ENCODE measurements at places on chromosomes 1 and 21.
A peak's percentile ranks its signal among the peaks of the same experiment; 100 is the strongest.

- no peak for DNase-seq
These were observed 55.6 kb downstream of the COQ8A start for GRCh38 chr1:226995365-226996332.

GRCh38 chr21:37614351-37614875 is 247.8 kb downstream of the DYRK1A start:
- no peak for DNase-seq

GRCh38 chr1:184965944-184966860 is 8.1 kb downstream of the NIBAN1 start:
- no peak for DNase-seq

DNA sequence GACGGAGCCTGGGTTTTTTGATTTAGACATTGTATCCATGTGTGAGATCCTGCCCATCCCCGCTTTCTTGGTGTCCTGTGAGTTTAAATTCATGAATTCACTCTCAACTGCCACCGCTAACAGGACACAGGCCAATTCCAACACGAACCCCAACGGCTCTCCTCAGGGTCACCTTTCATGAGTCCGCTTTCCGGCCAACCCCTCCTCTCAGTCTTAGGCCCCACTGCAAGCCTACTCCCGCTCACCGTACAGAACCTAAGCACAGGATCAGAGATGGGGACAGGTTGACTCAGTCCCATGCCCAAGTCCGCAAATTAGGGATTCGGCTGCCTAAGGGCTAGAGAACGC is 238 bp upstream of the SCP2 start:
- DNase-seq, result no peak

DNA sequence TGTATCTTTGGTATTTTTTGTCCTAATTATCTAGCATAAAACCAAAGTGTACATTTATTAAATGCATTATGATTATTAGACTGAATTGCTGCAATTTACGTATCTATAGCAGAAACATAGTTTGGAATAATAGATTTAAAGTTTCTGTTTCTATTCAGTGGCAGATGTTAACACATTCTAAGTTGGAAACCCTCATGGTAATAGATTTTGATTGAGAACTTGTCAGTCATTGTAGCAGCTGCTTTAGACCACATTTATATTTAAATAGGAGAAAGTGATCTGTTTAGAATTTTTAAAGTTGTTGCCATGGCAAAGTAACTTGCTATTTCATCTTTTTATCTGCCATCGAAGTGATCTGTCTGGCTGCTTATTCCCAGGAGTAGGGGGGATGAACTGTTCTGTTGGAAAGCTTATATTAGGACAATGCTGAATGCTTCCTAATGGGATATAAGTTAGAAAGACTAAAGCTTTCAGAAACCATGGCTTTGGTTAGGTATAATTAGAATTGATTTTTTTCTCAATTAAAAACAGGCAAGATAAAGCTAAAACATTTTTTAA is 61.6 kb downstream of the HS2ST1 start:
- DNase-seq, result no peak

DNA sequence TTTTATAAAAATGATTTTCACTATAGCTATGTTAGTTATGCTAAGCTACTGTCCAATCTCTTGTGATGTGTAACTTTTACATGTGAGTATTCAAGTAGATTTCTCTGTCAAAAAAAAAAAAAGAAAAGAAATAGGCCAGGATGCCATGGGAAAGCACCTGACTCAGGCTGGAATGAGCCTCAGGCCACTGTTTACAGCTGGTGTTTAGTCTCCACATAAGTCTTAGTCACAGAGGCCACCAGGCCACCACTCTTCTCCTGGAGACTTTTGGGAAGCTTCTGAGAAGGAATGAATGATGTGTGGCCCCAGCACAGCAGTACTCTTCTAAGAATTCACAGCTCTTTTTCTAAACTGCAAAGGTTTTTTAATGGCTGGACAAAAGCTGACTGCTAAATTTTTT is 48.9 kb downstream of the CHML start:
- no peak for DNase-seq

DNA sequence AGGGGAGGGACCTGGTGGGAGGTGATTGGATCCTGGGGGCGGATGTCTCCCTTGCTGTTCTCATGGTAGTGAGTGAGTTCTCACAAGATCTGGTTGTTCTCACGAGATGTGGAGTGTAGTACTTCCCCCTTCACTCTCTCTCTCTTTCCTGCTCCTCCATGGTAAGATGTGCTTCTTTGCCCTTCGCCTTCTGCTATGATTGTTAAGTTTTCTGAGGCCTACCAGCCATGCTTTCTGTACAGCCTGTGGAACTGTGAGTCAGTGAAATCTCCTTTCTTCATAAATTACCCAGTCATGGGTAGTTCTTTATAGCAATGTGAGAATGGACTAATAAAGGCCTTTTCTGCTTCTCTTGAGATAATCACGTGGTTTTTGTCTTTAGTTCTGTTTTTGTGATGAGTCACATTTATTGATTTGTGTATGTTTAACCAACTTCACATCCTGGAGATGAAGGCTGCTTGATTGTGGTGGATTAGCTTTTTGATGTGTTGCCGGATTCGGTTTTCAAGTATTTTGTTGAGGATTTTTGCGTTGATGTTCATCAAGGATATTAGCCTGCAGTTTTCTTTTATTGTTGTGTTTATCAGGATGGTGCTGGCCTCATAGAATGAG is 45.5 kb downstream of the RABGAP1L start:
- peak; percentile 24 for DNase-seq

- no peak for DNase-seq
These were observed 4.6 kb downstream of the LRP8 start for GRCh38 chr1:53323316-53323715.

- no peak for DNase-seq
These were observed 17.6 kb upstream of the MAPKAPK2 start for GRCh38 chr1:206666954-206667665.

GRCh38 chr1:204299814-204300365 is 59.8 kb downstream of the PLEKHA6 start:
- no peak for DNase-seq

- DNase-seq, result no peak
These were observed 90.6 kb upstream of the SIM2 start for GRCh38 chr21:36608041-36608896.

GRCh38 chr1:3577711-3578432 is 33.4 kb downstream of the MEGF6 start:
- no peak for DNase-seq

DNA sequence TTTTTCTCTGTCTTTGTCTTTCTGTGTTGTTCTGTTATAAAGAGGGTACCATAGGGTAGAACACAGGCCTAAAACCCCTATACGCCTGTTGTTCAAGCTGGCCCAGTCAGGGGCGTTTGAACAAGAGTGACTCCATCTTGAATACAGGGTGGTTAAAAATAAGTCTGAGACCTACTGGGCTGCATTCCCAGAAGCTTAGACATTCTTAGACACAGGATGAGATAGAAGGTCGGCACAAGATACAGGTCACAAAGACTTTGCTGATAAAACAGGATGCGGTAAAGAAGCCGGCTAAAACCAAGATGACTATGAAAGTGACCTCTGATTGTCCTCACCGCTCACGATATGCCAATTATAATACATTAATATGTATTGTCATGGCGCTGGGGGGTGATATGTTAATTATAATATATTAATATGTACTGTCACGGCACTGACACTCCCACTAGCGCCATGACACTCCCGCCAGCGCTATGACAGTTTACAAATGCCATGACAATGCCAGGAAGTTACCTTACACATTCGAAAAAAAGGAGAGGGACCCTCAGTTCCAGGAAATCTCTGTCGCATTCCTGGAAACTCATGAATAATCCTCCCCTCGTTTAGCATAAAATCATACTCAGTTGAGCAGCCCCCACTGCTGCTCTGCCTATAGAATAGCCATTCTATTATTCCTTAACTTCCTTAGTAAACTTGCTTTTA is 58.5 kb upstream of the KLHDC7A start:
- DNase-seq, result no peak

GRCh38 chr1:107430540-107431228 is 289.8 kb downstream of the NTNG1 start:
- DNase-seq, result peak; percentile 74

- no peak for DNase-seq
These were observed 429.6 kb downstream of the PLPP3 start for GRCh38 chr1:56149761-56150160.

DNA sequence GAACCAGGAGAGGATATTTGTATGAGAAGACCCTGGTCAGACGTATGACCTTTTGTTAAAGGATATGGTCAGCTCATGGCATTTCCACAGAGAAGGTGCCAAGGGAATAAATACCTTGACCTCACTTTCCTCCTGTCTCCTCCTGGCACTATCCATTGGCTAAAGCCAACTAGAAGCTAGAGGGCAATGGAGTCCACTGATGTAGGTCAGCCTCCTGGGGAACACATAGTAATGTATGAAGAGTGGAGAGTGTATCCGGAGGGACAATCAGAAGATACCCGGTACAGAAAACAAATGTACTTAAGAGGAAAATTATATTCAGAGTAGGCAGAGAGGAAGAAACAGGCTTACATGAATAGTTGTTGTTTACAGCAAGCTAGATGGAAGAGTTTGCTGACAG is 698 bp upstream of the NTMT2 start:
- DNase-seq, result no peak

- DNase-seq, result peak; percentile 86
These were observed 11.2 kb downstream of the AGO1 start for GRCh38 chr1:35894183-35894582.

- no peak for DNase-seq
These were observed 19.9 kb upstream of the LHX4 start for GRCh38 chr1:180210008-180210620.

DNA sequence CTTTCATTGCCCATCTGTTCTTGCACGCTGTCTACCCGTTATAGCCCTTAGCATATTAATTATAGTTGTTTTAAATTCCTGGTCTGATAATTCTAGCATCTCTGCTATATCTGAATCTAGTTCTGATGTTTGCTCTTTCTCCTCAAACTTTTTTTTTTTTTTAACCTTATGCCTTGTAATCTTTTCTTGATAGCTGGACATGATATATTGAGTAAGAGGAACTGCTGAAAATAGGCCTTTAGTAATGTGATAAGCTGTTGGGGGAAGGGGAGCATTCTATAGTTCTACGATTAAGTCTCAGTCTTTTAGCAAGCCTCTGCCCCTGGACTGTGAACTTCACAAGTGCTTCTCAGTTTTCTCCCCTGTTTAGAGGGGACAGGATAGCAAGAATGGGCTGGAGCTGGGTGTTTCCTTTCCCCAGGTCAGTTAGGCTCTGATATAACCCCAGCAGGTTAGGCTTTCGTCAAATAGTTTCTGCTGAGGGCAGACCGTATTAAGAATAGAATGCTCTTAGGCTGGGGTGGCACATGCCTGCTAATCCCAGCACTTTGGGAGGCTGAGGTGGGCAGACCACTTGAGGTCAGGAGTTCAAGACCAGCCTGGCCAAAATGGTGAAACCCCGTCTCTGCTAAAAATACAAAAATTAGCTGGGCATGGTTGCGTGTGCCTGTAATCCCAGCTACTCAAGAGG is 62.2 kb downstream of the ZFYVE9 start:
- peak; percentile 79 for DNase-seq

- DNase-seq, result no peak
These were observed at the start of gene GRHL3 for GRCh38 chr1:24319312-24319863. TSS of gene GRHL3 (plus strand) at chr1:24319357. CDS start at chr1:24319552, 195 bp downstream.

- no peak for DNase-seq
These were observed 70.7 kb downstream of the SPATA46 start for GRCh38 chr1:162305969-162306368.

DNA sequence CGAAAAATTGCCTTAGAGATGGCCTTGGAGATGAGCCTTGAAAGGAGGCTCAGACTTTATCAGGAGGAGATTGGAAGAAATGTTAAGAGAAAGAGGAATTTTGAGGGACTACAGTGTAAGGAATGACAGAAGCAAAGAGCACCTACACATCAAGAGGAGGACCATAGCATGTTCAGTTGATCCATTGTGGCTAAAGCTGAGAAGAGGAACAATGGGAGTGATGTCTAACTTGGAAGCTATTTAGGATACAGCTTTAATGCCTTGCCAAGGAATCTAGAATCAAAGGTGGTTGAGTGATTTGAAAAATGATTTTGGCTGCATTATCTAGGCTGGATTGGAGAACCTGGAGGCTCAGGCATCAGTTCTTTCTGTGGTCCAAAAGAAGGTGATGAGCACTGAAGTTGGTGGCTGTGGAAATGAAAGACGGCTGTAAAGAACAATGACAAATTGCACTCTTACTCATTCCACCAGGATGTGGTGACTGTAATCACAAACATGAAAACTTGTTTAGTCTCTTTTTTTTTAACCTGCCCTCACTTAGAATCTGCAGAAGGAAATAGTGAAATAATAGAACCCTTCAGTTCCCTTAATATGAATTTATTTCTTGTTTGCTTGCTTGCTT is 11.3 kb downstream of the FAM20B start:
- no peak for DNase-seq

GRCh38 chr1:32115496-32115895 is 7.6 kb downstream of the KPNA6 start:
- DNase-seq, result no peak

DNA sequence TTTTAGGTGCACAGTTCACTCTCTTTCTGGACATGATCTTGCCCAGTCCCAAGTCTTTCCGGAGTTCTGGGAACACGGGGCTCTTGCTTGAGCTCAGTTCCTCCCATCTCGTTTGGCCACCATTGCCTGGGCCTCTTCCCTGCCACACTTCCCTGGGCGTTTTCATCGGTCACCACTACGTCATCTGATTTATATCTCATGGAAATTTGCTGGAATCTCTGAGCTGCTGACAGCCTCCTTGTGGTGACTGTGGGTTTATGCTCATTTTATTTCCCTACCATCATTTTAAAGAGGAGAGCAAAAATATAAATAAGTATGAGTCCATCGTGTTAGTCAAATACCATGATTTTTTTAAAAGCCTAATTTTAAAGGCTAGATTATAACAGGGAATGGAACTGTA is 449.1 kb upstream of the KAZN start:
- no peak for DNase-seq

DNA sequence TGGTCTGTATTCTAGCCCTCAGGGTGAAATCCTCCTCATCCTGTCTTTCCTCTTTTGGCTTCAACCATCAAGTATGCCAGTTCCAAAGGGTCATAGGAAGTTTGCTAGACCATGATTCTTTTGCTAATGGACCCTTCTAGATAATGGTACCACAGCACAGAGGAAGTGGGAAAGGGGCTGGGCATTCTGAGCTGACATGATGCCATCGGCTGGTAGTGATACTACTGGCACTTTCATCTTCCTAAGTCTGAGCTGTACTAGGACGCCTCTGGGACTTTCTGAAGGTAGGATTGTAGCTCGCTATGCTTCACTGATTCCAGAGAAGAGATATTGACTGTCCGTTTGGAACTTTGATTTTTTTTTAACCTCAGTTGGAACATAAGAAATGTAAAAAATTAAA is 11.4 kb downstream of the FASLG start:
- DNase-seq, result peak; percentile 29

GRCh38 chr1:218867066-218867465 is 306.6 kb upstream of the LYPLAL1 start:
- no peak for DNase-seq
